CD4-positive, alpha-beta T cell treated with Interleukin-15 for 4 hours (primary cell): ENCODE measurements at places on chromosomes 3 and 15.

DNA sequence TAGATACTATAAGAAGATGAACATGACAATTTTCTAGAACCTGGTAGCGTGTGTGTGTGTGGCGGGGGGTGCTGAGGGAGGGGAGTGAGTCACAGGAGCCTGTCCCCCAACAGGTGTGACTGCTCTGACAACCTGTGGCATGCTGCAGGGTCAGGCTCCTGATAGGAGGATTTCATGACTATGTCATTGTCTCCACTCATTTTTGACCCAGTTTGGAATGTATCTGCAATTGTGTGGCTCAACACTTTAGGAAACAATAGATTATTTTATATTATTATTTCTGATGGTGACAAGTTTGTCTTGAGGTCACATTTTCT lies 9.3 kb upstream of the VILL start:
- no peak for DNase-seq

- DNase-seq = no peak
Measured at GRCh38 chr3:72426618-72427397, 421.4 kb downstream of the SHQ1 start.

GRCh38 chr3:67655364-67656121 lies 1.1 kb upstream of the SUCLG2 start:
- peak; percentile 76 for DNase-seq

GRCh38 chr3:182740710-182741109 lies 52.6 kb upstream of the ATP11B start:
- no peak for DNase-seq

DNA sequence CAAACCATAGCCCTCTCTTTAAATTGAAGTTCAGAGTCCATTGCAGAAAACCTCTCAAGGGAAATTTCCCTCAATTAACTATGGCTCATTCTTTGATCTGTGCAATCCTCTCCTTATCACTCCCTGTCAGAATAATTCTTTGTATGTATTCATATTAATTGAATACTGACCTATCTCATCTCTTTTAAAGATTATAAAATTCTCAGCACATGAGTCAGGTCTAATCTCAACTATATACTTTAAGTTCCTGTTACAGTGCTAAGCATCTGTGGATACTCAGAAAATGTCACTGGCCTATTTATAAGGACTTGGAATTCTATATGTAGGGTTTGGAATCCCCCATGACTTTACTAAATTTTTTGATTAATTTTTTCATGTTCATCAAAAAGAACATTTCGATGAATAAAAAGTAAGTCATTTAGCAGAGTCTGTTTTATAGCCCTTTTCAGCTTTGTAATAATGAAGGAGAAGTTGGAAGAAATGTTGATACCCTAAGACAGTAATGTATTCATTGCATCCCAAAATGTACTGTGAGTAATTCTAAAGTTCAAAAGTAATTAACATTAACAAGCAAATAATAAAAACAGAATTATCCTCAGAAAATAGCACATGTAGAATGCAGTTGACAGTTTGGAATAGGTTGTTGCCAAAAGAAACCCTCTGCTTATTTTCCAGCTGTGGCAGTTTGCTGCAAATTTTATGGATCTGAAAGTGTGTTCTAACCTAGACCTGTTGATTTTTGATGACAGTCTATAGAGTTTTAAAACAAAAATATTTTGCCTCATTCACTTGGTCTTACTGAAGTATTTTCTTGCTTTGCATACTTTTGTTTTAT lies 503.4 kb upstream of the CBLB start:
- DNase-seq = no peak

- no peak for DNase-seq
Measured at GRCh38 chr3:43370293-43370980, 84.1 kb downstream of the SNRK start.

- no peak for DNase-seq
Measured at GRCh38 chr15:25877681-25878080, 14.6 kb upstream of the ATP10A start.

GRCh38 chr3:43522727-43523362 lies 99.0 kb downstream of the ANO10 start:
- no peak for DNase-seq

- no peak for DNase-seq
Measured at GRCh38 chr3:76349715-76350480, 564.5 kb upstream of the ZNF717 start.

GRCh38 chr3:10703875-10704274 lies 112.2 kb upstream of the SLC6A11 start:
- DNase-seq = no peak

GRCh38 chr3:134054881-134055280 lies 25.2 kb upstream of the SLCO2A1 start:
- DNase-seq = no peak

DNA sequence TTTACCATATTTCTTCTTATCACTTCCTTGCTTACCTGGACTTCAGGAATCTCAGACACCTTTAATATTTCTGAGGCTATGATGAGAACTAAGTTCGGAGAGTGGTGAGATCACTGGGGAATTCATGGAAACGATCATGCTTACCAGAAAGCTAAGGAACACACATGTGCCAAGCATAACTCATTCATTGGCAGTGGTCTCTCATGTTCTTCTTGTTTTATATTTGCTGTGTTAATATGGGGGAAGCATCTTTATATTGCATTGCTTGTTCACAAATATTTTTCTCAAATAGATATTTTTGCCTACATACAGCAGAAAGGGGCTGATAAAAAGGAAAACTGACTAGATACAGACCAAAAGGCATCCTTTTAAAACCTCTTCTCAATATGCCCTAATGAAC lies 55.8 kb downstream of the COL6A6 start:
- no peak for DNase-seq
